ENCODE measurements at places on chromosomes 2 and 18. TPM values are rescaled to one million over a fixed set of nuclear protein-coding genes. Genes with fewer than 3 reads are reported as not detected.

DNA sequence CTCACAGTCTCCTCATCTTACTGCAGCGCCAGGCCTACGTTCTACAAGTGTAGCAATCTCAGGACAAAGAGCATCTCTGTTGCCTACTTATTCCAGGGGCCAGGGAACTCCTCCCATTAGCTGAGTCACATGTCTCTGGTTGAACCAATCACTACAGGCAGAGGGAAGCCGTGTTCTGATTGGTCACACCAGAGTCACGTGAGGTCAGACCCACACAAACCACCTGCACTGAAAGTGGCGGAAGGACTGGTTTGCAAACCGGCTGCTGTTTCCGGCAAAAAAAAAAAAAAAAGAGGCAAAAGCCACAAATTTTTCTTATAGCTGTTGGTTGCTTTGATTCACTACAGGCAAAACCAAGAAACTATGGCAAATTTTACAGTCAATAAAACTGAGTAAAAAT lies 21.9 kb upstream of the USP14 start:
- DNase-seq: no peak

DNA sequence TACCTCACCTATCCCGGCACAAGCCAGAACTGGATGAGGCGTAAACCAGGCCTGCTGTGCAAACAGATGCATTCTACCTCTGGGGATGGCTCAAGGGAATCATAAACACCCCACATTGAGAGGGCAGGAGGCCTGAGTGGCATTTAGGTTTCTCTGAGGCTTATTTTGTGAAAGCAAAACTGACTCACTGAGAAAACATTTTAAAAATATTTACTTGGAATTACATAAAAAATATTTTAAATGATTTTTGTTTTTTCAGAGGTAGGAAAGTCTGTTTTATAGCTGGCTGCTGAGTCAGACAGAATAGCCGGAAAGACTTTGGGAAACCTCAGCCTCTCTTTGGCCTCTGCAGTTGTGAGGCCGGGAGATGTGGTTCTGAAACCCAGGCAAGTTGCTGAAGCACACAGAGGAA lies 244.1 kb downstream of the NCKAP5 start:
- no peak for DNase-seq

DNA sequence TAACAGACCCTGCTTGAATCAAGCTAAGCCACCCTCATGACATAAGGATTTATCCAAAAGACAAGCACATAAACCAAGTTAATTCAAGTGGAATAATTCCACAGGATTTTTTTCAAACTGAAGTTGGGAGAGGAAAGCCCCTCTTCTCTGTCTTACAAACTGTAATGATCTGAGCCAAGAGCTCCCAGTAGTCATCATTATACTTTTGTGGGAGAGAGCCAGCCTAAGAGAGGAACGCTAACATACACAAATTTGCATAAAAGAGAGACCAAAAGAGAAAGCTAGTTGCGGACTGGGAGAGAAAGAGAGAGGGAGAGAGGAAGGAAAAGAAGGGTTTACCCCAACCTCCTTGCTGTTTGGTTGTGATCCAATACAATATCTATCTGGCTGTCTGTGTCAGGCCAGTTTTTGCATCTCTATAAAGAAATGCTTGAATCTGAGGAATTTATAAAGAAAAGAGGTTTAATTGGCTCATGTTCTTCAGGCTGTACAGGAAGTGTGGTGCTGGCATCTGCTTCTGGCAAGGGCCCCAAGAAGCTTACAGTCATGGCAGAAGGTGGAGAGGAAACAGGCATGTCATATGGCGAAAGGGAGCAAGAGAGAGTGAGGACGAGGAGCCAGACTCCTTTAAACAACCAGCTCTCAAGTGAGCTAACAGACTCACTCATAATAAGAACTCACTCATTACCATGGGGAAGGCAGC lies 20.8 kb upstream of the PUM2 start:
- DNase-seq: no peak

GRCh38 chr2:79630060-79630459 lies 117.2 kb downstream of the CTNNA2 start:
- DNase-seq: no peak

DNA sequence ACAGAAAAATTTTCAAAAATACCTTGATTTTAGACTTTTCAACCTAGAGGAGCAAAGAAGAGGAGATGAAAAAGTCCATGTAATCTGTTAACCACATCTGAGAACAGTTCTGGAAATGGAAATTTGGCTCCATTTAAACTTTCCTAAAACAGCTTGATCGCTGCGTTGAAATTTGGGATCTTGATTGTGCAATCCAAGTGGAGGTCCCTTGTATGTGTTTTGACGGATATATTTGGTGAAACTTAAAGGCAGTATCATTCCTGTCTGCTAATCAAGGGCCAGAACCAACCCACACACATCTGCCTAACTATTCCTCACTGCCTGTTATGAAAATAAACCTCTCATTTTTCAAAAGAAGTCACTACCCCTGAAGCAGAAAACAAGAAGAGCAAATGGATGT lies 46.6 kb downstream of the SPATS2L start:
- no peak for DNase-seq

- no peak for DNase-seq
Measured at GRCh38 chr2:96823198-96823597, 7.1 kb downstream of the CNNM3 start.

- DNase-seq: no peak
Measured at GRCh38 chr2:1561811-1562421, 148.7 kb downstream of the TPO start.

GRCh38 chr2:174717273-174717672 lies 47.0 kb downstream of the CHRNA1 start:
- no peak for DNase-seq

GRCh38 chr2:122515731-122516290 lies 760.4 kb downstream of the TSN start:
- no peak for DNase-seq

KIAA2012 gene
- 0.74 TPM for total RNA-seq

- DNase-seq: no peak
Measured at GRCh38 chr2:39704540-39704939, 38.8 kb downstream of the TMEM178A start.

DNA sequence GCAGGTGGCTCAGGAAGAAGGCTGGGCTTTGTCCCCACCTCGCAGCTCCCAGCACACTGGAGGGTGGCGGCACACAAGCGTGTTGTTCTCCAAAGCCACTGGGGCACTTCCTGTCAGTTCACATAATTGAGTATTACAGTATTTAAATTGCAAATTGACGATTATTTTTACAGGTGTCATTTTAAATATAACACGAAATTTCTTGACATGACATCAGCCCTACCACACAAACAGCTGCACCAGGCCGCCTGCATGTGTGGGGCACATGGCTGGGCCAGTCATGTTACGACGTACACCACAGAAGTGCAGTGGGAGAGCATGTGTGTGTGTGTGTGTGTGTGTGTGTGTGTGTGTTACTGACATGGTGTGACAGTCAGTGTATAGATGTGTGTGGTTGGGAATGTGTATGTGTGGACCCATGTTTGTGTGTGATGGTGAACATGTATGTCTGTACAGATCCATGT lies 155.6 kb downstream of the TTC32 start:
- DNase-seq: no peak

DNA sequence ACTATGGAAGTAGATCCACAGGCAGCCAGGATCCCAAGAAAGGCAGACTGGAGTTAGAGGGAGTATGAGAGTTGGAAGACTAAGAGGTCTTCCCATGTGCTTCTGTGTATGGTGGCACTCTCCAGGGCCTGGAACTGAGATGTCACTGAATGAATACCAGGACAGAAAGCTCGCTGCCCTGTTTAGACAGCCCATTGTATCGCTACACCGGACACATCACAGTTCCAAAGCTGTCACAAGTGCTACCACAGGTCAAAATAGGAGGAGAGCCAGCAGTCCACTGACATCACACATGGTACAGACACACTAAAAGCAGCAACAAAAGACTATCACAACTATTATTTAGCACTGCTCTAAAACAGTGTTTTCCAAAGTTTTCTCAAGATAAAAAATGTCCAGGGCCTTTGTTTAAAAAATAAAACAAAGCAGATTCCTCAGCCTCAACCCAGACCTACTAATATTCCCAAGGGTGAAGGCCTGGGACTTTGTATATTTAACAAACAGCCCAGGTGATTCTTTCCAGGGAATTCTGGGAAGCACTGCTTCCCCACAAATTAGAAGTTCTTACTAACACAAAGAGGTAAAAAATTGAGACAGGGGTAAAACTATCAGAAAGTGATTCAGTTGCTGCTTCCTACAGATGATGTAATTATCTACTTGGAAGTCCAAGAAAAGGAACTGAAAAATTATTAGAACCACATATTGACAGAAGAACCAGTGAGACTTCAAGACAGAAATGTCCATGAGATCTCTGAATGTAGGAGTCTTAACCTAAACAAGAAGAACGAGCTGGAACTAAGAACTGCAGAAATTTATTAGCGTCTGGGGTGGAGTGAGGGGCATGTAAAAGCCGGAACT lies 116.0 kb downstream of the DTNB start:
- no peak for DNase-seq

DNA sequence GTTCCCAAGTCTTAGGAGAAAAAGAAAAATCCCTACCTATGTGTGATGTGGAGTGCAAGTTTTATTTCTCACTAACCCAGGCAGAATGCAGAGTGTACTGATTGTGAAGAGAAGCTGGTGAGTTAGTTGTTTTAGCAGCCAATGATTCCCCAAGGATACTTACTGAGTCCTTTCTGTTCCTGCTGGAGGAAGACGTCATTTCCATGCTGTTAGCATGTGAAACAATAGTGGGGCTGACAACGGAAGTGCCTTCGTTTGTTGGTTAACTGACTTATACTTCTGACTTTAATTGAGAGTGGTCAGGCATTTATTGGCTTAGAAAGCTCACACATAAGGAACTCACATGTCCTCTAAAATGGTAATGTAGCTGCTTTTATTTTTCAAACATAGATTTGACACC lies 180.6 kb downstream of the MC4R start:
- no peak for DNase-seq

GRCh38 chr2:224957540-224958461 lies 84.5 kb downstream of the DOCK10 start:
- no peak for DNase-seq

RAB27B gene
- total RNA-seq: 60.2 TPM

- DNase-seq: no peak
Measured at GRCh38 chr2:98502556-98503335, 58.1 kb downstream of the INPP4A start.

DNA sequence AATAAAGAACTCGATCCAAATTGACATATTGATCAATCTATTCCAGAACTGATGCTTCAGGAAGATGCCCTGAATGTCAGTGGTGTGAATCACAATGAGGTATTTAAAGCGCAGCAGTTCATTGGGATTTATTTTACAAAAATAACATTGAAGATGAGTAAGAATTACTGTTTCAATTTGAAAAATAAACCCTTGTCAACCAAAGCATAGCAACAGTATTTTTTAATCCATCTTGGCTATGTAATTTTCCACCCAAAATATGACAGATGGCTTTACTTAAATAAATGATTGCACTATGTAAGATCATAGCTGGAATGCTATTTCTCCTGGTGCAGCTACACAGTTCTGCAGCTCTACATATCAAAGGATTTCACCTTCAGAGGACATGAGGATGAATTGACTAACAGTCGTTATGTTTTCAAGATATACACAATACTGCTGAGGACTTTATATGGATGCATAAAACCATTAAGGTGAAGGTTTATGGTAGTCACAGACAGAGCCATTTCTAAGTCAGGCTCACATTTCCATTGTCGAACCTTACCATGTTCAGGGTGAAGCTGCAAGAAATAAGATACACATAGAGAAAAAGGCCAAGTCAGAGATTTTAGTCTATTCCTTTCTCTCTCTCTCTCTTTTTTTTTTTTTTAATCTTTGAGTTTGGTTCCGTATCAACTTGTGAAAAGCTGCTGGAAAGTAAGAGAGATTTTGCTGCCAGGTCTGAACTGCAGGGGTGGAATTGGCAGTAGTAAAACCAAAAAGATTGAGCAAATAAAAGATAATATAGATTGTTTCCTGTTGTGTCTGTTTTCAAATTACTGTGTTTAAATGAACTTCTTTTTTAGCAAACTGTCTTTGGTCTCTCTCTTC lies 398.0 kb upstream of the CDH20 start:
- DNase-seq: no peak

HOXD12 gene
- total RNA-seq: 0.36 TPM

DNA sequence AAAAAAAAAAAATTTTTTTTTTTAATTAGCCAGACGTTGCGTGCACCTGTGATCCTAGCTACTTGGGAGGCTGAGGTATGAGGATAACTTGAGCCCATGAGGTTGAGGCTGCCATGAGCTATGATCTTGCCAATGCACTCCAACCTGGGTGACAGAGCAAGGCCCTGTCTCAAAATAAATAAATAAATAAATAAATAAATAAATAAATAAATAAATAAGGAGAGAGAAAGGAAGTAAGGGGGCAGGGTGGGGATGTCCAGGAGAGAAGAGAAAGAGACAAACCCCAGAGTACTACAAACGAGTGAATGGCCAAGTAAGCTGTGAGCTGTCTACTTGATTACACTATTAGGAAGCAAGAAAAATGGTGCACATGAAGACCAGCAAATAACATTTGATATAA lies 7.7 kb upstream of the PMAIP1 start:
- DNase-seq: no peak

EVX2 gene
- 1.6 TPM for total RNA-seq

CD8B2 gene
- total RNA-seq: 1.2 TPM

ZSWIM2 gene
- not detected for total RNA-seq

UGGT1 gene
- 45.2 TPM for total RNA-seq

DNA sequence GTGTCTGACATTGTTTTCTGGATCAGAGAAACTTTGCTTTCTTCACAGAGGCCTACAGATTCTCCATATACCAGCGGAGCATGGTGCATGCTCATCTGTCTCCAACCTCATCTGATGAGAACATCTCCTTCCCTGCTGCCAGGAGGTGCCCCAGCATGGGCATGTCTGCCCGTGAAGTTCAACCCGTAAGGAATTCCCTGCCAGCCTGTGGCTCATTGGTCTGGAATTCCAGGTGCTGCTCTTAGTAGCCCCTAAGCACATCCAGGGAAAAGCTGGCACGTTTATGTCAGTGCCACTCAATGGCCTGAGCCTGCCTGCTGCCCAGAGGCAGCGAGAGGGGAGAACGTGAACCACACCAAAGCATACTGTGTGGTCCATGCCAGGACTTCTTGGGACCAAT lies 1.7 kb upstream of the SP100 start:
- DNase-seq: no peak

DNA sequence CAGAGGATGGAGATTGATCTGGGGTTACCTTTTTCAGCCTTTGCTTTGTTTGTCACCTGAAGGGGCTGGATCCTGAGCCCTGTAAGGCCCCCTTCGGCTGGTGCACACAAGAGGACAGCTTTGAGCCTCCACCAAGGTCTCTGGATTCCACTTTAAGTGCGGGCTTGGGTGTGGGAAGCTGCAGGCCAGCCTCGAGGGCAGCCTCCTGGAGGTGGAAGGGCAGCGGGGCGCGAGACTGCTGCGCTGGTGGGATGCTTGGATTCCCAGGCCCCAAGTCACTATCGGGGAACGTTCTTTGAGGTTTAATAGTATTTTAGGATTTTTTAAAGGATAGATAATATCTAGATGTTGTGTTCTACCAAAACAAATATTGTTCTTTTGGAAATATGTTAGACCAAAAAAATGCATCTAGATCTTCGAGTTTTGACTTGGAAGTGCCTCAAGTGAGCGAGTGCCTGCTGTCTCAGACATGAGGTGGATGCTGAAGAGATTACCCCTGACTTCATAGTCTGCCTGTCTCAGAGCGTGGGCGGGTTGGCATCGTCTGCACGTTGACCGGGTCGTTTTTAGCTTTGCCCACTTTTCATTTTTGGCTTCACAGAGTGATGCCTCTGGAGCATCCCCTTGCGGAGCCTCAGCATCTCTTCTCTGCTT lies 113.8 kb downstream of the AGAP1 start:
- no peak for DNase-seq

- no peak for DNase-seq
Measured at GRCh38 chr2:105184420-105184819, 57.1 kb upstream of the GPR45 start.
